Mucosa of gallbladder (tissue), 1 donor: ENCODE measurements at places on chromosomes 2 and 18. TPM values are rescaled to one million over a fixed set of nuclear protein-coding genes. Genes with fewer than 3 reads are reported as not detected.

- DNase-seq = no peak
Measured at GRCh38 chr2:38835990-38836389, 39.7 kb downstream of the DHX57 start.

DNA sequence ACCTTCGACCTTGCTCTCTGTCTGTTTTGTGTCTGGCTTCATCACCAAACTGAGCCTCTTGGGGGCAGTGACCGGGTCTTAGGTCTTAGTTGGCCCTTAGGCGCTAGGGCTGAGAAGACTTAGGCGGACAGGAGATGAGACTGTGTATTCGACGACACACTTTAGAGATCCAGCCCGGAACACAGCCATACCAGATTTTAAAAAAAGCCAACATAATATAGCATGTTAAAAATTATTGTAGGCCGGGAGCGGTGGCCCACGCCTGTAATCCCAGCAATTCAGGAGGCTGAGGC, 9.5 kb upstream of the PROC start:
- DNase-seq = no peak

DNA sequence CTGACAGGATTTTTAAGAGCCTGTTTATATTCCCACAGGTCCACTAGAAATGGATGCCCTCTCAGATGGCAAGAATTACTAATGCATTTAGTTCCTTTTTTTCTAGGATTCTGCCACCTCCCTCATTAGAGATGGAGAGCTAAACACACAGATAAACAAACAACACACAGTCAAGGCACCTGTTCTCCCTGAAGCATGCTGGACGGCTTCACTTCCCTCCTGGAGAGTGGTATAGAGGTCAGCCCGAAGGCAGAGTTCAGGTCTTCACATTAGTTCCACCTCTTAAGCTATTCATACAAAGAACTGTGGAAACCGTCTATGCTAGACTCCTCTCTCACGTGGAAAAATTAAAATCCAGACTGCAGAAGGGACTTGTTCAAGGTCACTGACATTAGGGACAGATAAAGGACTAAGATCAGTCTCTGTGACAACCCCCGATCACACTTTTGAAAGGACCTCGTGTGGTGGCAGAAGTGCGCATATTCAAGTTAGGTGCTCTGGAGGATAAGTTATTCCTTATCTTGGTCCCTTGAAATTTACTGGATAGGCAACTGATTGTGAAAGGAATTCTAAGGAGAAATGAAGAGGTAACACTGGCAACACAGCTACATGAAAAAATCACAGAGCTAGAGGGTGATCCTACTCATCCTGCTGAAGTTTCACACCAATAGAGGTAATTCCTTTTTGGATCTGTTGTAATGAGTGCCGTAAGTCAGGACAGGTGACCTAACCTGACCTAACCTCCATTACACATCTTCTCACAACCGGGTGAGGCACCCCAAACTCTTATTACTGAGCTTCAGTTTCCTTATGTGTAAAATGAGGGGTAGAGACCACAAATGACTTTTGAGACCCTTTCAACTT, 75.1 kb downstream of the SPRED2 start:
- DNase-seq = no peak

COL6A3 gene
- 258 TPM for total RNA-seq

CCBE1 gene
- total RNA-seq = 0.75 TPM

SH3RF3 gene
- total RNA-seq = 11.5 TPM

- DNase-seq = no peak
Measured at GRCh38 chr18:13640266-13640860, 86.0 kb downstream of the FAM210A start.

GRCh38 chr2:221060376-221060775, 511.7 kb downstream of the EPHA4 start:
- DNase-seq = no peak

- no peak for DNase-seq
Measured at GRCh38 chr2:73961823-73962615, 22.7 kb upstream of the TET3 start.

ERCC3 gene
- total RNA-seq = 34.7 TPM

- DNase-seq = no peak
Measured at GRCh38 chr18:78457731-78458130, 521.9 kb upstream of the SALL3 start.

DNA sequence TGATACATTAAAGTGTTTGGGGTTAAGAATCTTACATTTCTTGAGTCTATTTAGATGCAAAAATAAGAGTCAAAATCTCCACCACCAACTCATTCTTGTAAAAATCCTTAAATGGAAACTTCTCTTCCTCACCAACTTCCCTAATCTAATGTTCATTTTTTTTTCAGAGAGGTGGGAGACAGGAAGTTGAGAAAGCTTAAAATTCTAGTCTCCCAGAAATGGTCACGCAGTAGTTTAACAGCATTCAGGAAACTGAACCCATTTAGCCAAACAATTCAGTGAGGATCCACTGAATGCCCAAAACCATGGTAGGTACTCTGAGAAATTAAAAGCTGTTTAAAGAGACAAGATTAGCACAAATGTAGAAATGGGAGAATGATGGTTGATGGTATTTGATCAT, 69.0 kb downstream of the TXNL1 start:
- no peak for DNase-seq

DNA sequence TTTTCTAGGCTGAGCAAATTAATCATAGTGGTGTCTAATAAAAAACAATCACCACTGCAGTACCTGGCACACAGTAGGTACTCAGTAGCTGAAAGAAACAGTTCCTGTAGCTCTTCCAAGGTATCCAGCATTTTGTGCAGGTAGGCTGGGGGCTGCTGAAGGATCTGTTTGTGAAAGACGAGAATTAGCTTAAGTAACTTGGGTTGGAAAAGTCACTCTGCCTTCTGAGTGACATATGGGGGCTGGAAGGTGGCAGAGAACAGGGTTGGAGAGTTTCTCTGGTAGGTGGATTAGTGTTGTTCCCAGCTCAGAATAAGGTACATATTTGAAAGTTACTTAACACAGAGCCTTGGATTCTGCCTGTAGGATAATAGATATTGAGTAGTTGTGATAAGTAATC, 72.8 kb downstream of the FMNL2 start:
- DNase-seq = no peak

LBX2 gene
- 3.3 TPM for total RNA-seq

ADAM17 gene
- total RNA-seq = 22.3 TPM

DNA sequence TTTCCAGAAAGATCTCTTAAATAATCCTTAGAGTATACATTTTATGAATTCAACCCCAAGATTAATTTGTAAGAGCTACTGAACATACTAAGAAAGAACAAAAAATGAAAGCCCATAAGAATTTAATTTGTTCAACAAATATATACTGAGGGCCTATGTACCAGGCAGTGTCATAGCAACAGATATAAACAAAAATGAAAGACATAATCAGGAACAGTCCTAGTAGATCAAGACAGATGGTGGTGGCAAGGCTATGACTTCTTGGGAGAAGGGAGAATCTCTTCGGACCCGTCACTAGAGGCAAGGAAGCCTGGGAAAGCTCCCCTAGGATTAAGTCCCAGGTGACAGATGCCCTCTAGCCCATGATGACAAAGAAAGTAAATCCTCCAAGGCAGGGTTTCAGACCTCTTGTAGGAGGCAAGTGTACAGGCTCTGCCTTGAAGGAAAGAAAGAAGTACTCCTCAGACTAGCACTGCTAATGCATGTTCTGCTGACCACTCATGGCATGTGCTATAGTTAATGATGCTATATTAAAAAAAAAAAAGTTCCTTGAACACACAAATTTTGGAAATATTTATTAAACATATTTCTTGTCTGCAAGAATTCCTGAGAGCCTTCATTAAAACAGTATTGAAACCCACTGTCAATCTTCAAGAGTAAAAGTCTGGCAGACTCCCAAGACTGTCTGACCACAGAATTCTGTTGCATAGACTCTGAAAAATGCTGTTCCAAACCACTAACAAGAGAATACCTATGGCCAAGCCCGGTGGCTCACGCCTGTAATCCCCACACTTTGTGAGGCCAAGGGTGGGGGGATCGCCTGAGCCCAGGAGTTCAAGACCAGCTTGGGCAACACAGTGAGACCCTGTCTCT, 31.5 kb downstream of the NOL10 start:
- no peak for DNase-seq

DNA sequence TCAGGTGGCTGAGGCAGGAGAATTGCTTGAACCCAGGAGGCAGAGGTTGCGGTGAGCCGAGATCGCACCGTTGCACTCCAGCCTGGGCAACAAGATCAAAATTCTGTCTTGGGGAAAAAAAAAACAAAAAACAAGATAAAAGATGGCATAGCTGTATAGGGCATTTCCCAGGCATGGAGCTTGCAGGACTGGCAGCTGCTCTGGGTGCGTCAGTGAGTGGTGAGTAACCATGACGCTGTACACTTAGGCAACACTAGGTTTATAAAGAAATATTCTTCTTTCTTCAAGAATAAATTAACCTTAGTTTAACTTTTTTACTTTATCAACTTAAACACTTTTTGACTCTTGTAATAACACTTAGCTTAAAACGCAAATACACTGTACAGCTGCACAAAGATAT, 15.4 kb downstream of the TGOLN2 start:
- no peak for DNase-seq

DNA sequence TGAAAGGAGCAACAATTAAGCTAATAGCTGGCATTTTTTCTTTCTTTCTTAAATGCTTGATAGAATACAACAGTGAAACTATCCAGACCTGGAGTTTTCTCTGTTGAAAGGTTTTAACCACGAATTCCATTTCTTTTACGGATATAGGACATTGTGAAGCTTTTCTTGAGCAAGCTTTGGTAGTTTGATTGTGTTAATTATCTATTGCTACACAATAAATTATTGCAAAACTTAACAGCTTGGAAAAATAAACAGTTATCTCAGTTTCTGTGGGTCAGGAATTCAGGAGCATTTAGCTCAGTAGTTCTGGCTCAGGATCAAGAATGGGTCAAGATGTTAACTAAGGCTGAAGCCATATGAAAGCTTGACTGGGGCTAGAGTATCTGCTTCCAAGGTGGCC, 11.7 kb downstream of the PHOSPHO2 start:
- no peak for DNase-seq

DNA sequence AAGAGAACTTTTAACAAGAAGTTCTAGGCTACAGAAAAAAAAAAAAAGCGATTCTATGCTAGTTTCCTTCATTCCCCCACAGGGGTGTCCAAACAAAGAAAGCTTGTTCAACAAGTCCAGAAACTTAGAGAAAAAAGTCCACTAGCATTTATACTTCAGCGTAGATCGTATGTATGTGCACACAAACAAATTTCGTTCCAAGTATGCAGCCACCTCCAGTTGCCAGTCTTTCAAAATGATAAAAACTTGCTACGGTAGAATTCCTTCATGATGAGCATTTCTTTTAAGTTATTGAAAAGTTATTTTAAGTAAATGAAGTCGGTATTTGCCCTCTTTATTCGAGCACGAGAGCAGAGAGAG, 3.7 kb upstream of the OTX1 start:
- DNase-seq = no peak

- no peak for DNase-seq
Measured at GRCh38 chr2:28395334-28396061, 2.8 kb downstream of the FOSL2 start.

- no peak for DNase-seq
Measured at GRCh38 chr18:33833842-33834241, 255.8 kb downstream of the ASXL3 start.

GRCh38 chr2:132274000-132274399, 112.2 kb upstream of the ANKRD30BL start:
- DNase-seq = no peak

SNX17 gene
- total RNA-seq = 105 TPM

GRCh38 chr2:127052057-127052770, 54.7 kb downstream of the BIN1 start:
- no peak for DNase-seq

GALNT13 gene
- 0.23 TPM for total RNA-seq
